ENCODE measurements at places on chromosomes 5 and 9.
A peak's percentile ranks its signal among the peaks of the same experiment; 100 is the strongest.

GRCh38 chr9:37976714-37977477, 73.0 kb upstream of the SLC25A51 start:
- no peak for DNase-seq

GRCh38 chr5:113495422-113495841, 7.2 kb upstream of the MCC start:
- no peak for DNase-seq

DNA sequence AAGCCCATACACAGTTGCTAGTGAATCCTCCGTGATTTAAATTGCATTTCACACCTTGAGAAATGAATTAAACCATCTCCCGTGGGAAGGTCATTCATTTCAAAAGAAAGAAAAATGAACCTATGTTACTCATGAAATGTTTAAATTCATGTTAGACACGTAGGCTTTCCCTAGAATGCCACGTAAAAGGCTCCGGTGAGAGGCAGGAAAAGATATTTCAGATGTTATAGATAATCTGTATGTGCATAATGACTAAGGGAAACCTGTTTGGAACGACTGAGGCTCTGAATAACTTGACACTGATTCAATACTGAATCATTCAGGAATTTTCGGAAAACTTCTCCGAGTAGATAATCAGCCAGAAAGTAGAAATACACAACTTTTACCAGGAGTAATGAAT, 134.3 kb upstream of the ICE1 start:
- DNase-seq: no peak

DNA sequence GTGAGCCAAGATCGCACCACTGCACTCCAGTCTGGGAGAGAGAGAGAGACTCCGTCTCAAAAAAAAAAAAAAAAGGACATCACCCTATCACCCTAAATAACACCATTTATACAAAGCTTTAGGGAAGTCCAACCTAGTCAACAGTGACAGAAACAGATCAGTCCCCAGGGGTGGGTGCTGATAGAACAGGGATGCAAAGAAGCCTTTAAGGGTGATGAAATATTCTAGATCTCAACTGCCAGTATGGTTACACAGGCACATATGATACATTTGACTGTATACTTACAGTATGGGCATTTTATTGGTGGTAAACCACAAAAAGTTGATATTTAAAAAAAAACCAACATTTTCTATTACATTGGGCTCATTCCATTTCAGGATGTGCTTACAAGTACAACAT, 4.8 kb downstream of the RETREG1 start:
- no peak for DNase-seq

- peak; percentile 26 for DNase-seq
These were observed 177.6 kb upstream of the SMARCA2 start for GRCh38 chr9:1837453-1838084.

DNA sequence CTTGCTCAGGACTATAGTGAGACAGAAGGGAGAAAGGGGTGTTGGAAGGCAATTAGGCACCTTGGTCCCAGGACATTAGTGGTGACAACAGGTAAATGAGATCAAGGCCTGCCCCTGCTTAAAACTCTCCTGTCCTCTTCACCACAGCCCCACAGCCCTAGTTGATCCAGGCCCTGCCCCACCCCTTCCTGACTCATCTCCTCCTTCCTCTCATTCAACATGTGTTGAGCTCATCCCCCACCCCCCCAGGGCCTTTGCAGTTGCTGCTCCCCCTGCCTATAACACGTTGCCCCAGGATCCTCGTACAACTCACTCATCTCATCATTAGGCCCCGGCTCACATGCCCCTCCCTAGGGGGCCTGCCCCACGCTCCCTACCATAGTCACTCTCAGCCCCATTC, 66.8 kb downstream of the TSPAN17 start:
- no peak for DNase-seq

DNA sequence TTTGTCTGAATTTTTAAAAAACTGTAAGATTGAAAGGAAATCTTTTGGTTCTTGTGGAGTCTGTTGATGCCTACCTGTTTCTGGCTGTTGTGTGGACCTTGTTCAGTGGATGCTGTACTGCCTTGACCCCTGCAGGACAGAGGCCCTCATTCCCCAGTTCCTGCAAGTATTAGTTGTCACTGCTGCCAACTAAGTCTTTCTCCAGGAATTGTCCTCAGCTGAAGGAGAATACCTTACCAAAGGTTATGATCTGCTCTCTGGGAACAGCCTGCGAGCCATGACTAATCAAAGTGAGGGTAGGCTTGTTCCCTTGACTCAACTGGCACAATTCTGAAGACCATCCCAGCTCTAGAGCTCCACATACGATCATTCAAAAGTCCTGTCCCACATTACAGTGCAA, 145.3 kb upstream of the FST start:
- DNase-seq: no peak

- DNase-seq: no peak
These were observed 71.3 kb upstream of the RAPGEF6 start for GRCh38 chr5:131706281-131706680.

- DNase-seq: peak; percentile 33
These were observed 162.7 kb downstream of the ZNF608 start for GRCh38 chr5:124583469-124584350.

DNA sequence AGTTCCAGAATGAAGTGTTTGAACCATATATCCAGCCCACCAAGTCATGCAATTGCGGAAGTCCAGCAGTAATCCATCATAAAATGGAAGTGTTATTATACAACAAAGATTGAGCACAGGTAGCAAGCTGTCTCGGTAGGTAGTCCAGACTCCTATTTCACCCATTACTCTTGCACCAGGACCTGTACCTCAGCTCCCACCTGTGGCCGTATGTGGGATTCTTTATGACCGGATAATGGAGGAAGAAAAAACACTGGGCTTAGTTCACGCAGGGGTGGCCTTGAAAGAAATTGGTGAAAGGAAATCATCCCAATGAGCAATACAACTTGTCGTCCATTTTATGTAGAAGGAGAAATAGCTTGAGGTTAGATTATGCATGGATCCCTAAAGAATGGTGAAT, 216.3 kb downstream of the ESM1 start:
- no peak for DNase-seq

GRCh38 chr9:95055334-95055850, 262.1 kb downstream of the FANCC start:
- no peak for DNase-seq

DNA sequence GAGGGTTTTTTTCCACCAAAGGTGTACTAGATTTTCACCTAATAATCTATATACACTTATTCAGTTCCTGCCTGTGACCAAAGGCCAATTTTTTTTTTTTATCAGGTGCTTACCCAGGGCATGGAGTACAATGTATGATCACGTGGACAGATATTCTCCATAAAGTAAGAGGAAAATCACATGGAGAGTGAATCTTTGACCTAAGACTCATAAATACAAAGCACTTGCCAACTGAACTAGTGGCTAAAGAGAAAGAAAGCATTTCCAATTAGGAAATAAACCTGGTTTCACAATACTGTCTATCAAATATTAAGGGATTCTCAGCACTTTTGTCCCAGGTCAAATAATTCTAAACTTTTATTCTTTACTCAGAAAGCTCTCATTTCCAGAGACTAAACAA, 33.0 kb upstream of the CEP120 start:
- DNase-seq: no peak

DNA sequence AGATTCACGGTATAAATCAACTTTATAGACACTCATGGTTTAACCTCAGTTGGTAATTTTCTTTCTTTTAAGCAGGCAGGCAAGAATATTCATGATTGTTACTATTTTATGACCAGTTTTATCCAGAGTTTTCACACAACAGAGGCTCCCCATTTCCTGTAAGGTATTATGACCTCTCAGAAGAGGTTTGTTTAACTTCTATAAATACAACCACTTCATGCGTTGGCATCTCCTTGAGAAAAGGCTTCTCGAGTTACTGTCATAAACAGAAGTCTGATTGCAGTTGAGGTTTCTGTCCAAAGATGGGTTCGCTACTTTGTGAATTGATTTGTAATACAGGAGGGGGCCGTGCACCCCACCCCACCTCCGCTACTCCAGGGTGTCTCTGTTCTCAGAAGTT, 55.3 kb downstream of the ENTREP1 start:
- DNase-seq: no peak

DNA sequence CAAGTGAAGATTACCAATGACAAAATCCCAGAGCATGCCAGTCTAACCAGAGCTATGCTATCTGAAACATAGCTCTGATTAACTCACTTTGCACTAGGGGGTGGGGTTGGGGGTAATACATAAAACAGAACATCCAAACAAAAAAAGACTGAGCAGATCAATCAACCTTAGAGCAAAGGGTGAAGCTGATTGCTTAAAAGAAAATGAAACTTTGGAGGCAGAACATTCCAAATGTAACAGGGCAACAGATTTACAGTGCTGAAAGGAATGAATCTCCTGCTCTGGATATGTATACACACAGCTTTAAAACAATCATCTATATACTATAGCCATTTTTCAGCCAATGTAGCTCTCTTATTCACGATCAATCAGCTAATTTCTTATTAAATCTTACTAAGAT, 4.9 kb downstream of the IL6ST start:
- no peak for DNase-seq

- DNase-seq: no peak
These were observed at the start of gene TNFAIP8 for GRCh38 chr5:119355685-119356611. Gene TNFAIP8 (plus strand): TSS chr5:119356019. CDS start chr5:119356091, 72 bp downstream.

DNA sequence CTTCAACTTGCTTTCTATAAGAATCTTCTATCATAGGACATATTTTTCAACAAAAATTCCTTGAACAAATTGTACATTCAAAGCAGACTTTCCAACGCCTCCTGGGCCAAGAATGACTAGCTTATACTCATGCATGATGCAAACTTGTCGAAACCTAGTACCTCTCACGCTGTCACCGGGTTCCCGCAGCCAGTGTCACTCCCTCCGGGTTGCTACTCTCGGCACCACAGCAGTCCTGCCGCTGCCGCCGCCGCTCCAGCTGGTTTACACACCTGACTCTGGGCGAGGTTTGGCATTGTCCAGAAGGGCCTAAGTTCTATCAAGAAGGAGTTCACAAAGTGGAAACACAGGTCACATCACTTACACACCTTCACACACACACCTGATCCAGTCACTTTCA, 244.4 kb downstream of the ADAMTSL1 start:
- DNase-seq: no peak

DNA sequence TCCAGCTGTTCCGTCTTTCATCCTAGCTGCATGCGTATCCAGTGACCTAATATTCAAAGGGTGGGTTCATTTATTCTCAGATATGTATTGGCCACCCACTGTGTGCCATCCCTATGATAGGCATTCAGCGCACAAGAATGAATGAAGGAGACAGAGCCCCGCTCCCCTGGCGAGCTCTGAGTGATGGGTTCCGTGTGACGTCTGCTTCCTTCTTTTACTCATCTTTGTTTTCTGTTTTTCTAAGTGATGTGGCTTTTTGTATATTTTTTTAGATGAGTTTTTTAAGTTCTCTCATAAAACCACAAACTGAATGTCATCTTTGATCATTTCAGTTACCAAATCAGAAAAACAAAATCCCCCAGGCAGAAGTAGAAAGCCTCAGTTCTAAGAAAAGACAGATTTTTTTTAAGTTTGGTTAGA, 168.3 kb upstream of the OTULINL start:
- no peak for DNase-seq

DNA sequence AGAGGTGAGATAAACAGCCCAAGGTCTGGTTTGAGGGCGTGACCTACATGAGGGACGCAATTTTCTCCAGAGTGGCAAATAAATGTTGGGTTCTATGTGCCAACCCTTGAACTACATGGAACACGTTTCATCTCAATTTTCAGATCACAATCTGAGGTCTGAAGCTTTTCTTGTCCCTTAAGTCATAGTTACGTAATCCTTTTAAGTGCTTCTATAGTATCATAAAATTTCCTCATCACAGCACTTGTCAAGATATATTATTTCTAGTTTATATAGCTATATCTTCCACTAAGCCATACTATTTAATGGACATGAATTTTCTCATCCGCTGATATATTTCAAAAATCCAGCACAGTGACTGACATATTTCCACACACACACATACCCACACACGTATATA, 53.1 kb upstream of the GRIN3A start:
- DNase-seq: no peak

DNA sequence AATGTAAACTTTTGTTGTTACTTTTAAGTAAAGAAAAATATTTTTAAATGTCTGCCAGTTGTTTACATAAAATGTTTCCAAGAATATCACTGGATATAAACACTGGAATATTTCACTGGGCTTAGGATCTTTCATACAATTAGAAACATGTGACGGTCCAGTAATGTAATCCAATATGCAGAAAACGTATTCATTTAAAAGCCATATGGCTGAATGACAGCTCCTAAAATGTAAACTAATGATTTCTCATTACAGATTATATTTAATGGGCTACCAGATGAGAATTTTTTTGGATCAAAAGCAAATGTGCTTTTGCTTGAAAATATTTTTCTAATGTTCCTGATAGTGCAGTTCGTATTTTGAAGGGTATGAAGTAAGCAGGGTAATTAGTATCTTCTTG, 124.3 kb downstream of the TTC39B start:
- DNase-seq: peak; percentile 69

GRCh38 chr9:112258106-112258505, 75.3 kb downstream of the PTBP3 start:
- no peak for DNase-seq

DNA sequence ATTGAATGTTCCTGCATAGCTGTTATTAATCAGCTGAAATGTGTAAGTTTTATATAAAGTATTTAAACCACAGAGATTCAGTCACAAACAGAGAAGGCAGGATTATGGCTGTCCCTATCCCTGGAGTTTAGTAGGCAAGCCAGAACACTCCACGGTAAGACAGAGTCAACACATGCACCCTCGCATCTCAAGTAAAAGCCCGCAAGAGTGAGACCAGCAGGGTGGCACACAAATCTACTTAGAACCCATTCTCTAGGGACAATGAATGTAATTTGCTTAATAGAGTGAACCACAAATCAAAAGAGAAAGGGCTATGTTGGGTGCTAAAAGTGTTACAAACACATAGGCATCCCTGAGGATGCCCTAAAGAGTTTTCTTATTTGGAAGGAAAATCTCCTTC, 35.1 kb downstream of the LPAR1 start:
- DNase-seq: no peak

- no peak for DNase-seq
These were observed 47.9 kb upstream of the FKTN start for GRCh38 chr9:105510024-105510423.

DNA sequence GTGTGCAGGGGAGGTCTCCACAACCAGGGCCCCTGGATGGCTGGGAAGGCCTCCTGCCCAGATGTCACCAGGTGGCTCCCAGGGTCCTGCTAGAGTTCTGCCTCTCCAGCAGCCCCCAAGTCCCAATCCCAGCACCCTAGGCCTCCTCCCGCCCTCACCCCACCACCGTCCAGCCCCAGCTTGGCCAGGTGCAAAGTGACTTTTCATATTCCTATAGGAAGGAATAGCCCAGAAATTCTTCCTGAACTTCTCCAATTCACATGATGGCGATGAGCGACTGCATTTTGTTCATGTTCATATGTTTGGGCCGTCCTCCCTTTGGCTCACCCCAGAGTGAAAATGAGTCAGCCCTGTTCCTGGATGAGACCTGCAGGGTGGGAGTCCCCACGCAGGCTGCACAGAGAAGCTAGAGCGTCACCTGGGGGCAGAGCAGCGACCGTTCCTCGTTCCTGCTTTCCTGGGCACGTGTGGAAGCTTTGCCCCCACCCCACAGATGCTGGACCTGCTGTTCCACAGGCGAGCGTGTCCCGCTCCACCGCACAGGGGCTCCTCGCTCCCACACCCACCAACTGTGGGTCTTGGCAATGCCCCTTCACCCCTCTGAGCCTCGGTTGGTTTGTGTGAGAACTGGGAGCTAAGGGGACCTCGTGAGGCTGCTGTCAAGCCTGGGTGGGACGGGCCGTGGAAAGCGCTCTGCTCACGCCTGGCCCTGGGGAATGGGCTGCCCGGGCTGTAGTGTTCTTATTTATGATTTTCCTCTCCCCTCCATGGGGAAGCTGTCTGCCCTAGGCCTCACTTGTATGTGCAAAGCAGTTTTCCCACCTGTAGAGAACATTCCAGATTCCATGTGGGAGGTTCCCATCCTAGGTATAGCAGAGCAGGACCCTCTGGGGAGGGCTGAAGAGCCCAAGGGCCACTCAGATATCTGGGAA, 6.9 kb downstream of the MRPS2 start:
- no peak for DNase-seq
